H54 (cell line): ENCODE measurements at places on chromosomes 2 and 18.

DNA sequence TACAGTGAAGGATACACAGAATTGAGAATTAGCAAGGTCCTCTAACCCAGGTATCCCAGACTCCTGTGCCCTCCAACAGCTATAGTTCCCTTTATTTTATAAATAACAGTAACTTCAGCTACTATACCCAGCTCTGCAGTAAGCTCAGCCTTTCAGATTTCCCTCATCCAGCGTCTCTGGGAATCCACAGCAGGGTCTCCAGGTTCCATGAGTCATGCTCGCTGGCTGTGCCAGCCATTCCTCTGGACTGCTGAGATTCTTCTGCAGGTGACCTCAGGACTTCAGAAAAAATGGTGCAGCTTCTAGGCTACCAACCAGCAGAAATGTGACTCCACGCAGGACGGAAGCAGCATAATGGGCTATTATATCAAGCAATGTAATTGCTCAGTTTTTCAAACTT, 419.3 kb downstream of the ZNF516 start:
- no peak for DNase-seq

DNA sequence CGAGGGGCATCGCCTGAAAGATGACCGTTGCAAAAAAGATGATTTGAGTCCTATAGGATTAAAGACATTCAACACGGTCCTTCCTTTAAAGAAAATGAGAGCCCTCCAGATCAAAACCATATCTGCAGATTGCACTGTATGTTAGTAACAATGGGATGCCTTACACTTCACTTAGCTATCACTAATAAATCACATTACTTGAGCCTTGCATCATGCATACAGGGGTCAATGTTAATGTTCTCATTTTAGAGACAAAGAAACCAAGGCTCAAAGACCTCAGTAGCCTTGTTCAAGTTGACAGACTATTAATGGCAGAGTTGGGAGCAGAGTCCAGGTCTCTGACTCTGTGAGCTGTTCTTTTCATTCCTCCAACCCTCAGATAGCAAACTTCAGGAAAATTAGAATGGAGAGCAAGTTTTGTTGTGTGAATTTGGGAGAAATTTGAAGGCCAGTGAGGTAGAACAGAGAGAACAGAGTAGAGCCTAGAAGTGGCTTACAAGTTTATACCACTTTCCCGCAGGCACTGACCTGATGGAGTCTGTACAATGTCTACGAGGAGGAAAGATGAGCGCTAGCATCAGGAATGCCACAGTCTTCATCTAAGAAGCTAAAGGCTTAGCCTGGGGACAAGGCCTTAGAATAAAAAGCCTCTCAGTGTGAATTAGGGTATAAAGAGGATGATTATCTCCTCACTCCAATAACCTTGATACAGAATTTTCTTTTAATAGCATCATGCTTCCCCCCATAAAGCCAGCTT, 48.3 kb downstream of the TRIB2 start:
- DNase-seq: no peak

DNA sequence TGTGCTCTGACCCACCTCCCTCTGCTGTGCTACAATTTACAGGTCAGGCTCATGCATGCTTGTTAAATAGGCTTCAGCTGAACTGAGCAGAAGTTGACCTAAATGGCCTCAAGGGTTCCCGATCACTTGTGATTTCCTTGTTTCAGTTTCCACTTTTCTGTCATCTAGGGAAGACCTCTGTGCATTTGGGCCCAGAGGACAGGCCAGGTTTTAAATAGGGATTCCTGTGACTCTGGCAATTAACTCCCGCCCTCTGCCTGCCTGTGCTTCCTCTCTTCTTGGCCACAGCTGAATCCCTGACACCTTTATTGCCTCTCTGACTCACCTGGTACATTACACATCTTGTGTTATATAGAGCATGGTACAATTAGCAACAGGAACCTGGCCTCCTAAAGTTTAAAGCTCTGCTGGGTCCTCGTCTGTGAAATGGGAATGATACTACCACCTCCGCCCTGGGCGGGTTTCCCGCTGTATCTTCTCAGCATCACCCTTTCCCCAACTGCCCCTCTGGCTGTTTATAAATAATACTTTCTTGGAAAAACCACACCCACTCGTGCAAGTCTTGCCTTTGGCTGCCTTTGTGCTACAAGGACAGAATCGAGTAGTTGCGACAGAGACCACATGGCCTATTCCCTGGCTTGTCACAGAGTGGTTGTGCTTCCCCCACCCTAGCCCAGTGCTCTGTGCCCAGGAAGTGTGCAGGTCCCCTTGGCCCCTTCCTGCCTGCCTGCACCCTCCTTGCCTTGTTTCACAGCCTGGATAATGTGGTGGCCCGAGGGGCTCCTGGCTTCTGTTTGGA, 7.9 kb downstream of the CABLES1 start:
- DNase-seq: no peak

GRCh38 chr2:68295516-68295915, 24.2 kb downstream of the CNRIP1 start:
- DNase-seq: no peak

- DNase-seq: no peak
These were observed 194.9 kb upstream of the SPOPL start for GRCh38 chr2:138306626-138307025.

- DNase-seq: no peak
These were observed 208.4 kb downstream of the MGAT5 start for GRCh38 chr2:134462275-134462674.

- DNase-seq: no peak
These were observed 43.1 kb upstream of the SELENOI start for GRCh38 chr2:26302846-26303245.

- DNase-seq: no peak
These were observed 11.6 kb downstream of the ITGA4 start for GRCh38 chr2:181468811-181469210.

GRCh38 chr18:4842751-4843150, 354.3 kb downstream of the AKAIN1 start:
- DNase-seq: no peak
